Fibroblast of lung (primary cell): ENCODE measurements at places on chromosomes 3 and 15.

- DNase-seq: no peak
Observed at GRCh38 chr3:40782111-40782721, 257.5 kb downstream of the ZNF621 start.

- DNase-seq: no peak
Observed at GRCh38 chr15:69014454-69014853, at the start of gene NOX5. Gene NOX5 (plus strand): TSS chr15:69014695. CDS start chr15:69014736, 41 bp downstream.

GRCh38 chr3:47669026-47669749 lies 90.5 kb upstream of the CSPG5 start:
- peak; percentile 42 for DNase-seq

DNA sequence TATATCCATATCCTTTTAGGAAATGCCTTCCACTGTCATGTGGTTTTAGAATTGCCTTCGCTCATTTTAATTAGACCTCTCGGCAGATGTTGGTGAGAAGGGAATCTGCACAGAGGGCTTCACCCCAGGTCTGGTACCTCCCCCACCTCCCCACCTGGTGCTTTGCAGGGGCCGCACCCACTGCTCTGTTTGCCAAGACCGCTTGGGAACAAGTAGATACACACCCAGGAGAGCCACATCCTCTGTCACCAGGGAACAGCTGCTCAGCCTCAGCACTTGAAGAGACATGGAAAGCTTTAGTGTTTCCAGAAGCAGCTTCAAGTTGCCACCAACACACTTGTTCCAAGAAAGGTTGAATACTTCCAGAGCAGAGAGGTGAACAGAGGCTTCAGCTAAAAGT lies 21.8 kb downstream of the LRRC31 start:
- DNase-seq: no peak

GRCh38 chr3:109806929-109807328 lies 469.6 kb upstream of the DPPA4 start:
- DNase-seq: peak; percentile 31
